Activated T-helper 1 cell treated with anti-CD3 and anti-CD28 coated beads, Interleukin-12 subunit alpha, Interleukin-12 subunit beta, Interleukin-2, Interleukin-4 antibody, amounts not matched to agents 30 ng/mL and 10 ng/mL and 1 ng/mL, durations not matched to agents 14 hours and 24 hours and 36 hours (primary cell): ENCODE measurements at places on chromosomes 11 and 22.

DNA sequence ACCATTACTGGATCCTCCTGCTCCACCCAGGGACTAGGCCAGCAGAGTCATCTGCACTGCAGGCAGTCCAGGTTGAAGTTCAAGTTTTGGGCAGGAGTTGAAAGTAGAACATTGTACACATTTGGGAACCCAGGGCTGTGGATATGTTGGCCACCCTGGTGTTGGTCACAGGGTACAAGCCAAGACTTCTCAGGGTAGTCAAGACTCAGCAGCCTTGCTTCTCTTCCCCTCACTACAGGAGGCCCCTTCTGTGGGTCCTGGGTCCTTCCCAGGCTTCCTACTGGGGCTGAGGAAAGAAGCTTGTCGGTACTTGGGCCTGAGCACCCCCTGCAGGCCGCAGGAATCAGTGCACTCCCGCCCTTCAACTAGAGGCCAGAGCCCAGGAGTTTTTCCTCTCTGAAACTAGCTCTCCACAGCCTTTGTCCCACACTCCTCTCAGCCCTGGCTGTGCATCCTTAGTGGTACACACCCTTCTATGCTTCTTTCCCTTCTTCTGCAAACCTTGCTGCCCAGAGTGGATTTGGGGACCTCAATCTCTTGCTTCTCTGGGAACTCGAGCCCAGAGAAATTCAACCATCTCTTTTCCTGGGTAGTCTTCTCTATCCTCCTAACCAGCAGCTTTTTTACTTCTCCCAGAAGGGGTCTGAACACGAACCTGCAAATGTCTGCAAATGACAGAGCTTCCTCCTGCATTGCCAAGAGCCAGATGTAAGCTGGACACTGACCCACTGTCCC is 2.6 kb upstream of the HPX start:
- peak; percentile 39 for DNase-seq

- peak; percentile 6 for DNase-seq
Measured at GRCh38 chr22:44702479-44703198, 635 bp downstream of the PRR5 start.

DNA sequence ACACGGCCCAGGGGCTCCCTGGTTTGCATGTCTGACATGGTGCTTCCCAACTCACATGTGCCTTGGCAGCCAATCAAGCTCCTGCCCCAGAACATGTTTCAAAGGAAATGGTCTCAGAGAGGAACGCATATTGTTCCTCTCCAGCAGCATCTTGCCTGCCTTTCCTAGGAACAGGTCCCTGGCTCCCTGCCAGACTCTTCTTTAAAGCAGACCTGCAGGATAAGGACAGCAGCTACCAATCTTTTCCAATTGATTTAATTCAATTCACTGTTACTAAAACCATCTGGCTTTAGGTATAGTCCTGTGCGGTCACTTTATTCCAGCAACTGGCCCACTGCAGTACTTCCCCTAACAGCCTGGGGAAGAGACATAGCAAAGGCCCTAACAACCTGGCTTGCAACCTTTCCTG is 79.9 kb downstream of the AMBRA1 start:
- DNase-seq: no peak

- DNase-seq: no peak
Measured at GRCh38 chr22:45638834-45639746, 32.5 kb upstream of the ATXN10 start.

DNA sequence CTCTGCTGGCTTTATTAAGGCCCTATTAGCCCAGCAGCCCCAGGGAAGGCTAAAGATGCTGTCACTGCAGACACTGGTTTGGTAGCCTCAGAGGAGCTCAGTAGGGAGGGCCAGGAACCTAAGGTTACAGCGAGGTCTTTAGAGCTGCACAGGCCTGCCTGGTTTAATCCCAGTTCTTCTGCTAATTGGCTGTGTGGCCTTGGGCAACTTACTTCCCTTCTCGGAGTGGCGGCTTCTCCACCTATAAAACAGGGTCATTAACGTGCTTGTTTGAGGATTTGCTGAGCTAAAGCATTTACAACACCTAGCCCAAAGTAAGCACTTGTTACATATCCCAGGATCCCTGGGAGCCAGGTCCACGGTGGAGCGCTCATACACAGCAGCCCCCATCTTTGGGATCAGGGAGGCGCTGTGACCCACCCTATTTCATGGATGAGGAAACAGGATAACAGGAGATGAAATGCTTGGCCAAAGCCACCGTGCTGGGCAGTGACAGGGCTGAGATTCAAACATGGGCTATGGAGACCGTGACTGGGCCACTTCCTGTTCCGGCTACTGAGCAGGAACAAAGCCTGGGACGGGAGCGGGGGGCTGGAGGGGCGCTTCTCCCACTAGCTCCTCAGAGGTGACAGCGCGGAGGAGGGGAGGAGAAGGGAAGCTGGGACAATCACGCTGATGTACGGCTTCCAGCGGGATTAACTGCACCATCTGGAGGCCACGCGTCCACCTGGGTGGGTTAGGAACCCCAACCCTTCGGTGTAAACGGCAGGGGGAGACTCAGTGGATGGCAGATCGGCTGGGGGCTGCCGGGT is 61.5 kb downstream of the IGLL1 start:
- DNase-seq: no peak

DNA sequence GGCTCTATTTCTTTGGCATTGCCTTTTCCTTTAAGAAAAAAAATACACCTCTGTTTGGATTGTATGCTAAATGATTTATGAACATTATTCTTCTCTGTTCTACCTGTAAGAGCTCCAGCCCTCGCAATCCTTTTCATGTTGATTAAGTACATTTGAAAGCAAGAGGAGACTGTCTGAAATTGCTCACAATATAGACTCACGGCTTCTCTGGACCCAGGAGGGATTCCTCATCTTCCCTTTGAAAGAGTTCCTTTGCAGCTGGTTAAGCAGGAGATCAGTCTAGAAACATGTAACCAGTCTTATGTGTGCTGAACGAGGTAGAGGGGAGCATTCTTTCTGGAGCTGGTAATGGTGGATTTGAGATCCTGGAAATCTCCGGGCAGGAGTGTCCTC is 47.4 kb downstream of the PKNOX2 start:
- DNase-seq: no peak

- DNase-seq: peak; percentile 21
Measured at GRCh38 chr11:17277024-17277584, 565 bp downstream of the NUCB2 start.

DNA sequence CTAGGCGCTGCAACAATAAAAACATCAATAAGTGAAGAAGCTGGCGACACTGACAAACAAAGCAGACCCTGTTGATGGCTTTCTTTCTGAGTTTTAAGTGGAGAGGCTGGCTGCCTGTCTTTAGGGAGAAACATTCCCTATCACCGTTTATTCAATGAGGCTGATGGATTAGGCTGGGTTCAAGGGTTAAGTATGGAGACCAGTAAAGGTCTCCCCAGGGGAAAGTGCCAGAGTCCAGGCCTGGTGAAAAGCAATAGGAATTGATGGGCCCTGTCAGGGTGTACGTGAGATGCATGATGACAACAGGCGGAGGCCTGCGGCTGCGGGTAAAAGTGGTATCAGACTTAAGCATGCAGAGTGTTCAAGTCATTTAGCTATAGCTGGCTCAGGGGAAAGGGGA is 102.6 kb downstream of the ALX4 start:
- no peak for DNase-seq
